Calu3 (cell line): ENCODE measurements at places on chromosomes 3 and 15. TPM values are rescaled to one million over a fixed set of nuclear protein-coding genes. Genes with fewer than 3 reads are reported as not detected.

The P4HTM gene
- 63.0 and 72.0 TPM in 2 replicates for total RNA-seq

The GOLGA6L6 gene
- not detected in 2 replicates for total RNA-seq

The RYR3 gene
- total RNA-seq: not detected in 2 replicates

The ERC2 gene
- 0.73 and 1.3 TPM in 2 replicates for total RNA-seq

The OR5H2 gene
- total RNA-seq: not detected in 2 replicates

The C3orf49 gene
- total RNA-seq: not detected in 2 replicates
